Mesothelial cell of epicardium (in vitro differentiated cells): ENCODE measurements at places on chromosomes 4 and X.
A peak's percentile ranks its signal among the peaks of the same experiment; 100 is the strongest.

- no peak for DNase-seq
Measured at GRCh38 chr4:48939785-48940184, 33.2 kb upstream of the OCIAD2 start.

DNA sequence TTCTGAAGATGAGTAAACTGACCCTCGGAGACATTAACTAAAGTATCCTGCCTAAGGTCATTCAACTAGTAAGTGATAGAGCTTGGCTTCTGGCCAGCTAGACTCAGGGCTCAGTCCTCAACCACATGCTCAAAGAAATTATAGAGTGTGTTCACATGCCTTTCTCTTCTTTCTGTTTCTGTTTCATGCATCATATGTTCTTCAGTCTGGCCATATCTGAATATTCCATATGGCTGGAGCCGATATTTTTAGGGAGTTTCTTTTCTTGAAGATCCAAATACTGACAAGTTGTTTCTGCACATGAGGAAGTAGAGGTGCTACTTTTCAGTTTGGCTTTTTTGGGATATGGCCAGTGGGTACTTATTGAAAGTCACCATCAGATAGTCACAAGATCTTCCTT, 44.9 kb downstream of the MMRN1 start:
- DNase-seq = no peak

- no peak for DNase-seq
Measured at GRCh38 chr4:72112514-72113156, 80.8 kb downstream of the NPFFR2 start.

- no peak for DNase-seq
Measured at GRCh38 chr4:70544279-70544868, 26.0 kb downstream of the AMTN start.

DNA sequence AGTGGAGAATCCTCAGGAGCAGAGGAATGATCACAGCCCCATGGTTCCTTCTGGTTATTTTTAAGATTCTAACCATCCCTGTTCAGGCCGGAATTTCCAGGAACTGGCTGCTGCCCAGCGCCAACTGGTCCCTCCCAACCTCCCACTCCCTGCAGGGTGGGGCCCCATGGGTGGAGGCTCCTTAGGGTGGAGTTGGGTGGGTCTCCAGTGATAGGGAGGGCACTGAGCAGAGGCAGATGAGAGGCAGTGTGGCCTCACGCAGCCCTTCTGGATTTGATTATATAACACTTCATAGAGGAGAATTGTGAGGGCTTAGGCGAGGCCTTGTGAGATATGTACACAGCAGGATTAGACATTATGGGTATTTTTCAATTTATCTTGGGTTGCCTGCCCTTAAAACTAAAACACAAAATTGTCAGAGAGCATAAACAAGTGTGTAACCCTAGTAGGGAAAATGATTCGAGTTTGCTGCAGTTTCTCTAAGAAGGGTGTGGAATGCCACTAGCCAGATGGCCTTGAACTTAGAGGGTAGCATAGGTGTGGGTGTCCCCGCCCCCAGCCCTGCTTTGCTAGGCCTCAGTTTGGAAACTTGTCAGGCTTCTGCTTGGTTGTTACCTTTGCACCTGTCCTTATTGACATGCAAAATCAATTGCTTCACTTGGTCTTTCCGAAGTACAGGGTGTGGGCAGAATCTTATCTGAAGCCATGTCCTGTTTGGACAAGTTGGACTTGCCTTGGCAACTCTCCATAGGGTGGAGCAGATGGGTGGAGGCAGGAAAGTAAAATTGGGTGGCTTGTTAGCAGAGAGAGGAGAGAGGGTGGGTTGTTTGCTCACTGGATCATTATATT, 9.4 kb downstream of the KLF3 start:
- no peak for DNase-seq

DNA sequence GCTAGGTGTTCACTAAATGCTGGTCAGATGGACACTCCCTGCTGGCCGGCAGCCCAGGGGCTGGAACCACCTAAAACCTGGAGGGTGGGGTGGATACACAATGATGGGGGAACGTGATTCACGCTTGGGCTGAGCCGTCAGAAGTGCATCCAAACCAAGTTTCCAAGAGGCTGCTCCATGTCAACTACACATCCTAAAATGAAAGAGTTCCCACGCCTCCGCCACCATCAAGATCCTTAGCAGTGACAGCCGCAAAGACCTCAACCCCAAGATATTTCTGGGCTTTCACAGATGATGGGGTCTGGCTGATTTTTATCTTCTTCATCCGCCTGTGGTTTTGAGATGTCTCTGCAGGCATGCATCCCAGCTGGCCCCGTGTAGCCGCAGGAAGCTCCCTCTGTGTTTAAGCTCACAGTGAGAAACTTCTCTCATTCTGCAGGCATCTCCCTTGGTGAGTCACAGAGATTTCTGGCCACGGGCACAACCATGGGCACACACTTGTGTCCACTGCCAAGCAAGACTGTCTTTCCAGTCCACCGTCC, 84.4 kb downstream of the HTRA3 start:
- no peak for DNase-seq

- no peak for DNase-seq
Measured at GRCh38 chrX:119960625-119961024, 17.1 kb upstream of the NKAP start.

DNA sequence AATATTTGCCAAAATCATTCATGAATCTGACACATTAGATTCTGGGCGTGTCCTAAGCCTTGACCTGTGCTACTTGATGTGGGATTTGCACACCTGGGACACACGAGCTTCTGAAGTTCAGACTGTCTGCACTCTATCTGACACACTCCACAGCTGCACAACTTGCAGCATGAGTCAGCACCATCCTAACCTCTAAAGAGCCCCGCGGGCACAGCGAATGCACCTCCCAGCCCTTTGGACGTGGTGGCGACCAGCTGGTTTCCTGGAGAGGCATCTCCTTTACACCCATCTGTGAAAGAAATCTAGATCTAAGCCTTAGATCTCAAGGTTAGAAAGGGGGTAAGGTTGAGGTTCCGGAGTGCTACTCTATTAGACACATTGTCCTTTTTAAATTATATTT, 69.2 kb downstream of the SORBS2 start:
- DNase-seq = no peak

DNA sequence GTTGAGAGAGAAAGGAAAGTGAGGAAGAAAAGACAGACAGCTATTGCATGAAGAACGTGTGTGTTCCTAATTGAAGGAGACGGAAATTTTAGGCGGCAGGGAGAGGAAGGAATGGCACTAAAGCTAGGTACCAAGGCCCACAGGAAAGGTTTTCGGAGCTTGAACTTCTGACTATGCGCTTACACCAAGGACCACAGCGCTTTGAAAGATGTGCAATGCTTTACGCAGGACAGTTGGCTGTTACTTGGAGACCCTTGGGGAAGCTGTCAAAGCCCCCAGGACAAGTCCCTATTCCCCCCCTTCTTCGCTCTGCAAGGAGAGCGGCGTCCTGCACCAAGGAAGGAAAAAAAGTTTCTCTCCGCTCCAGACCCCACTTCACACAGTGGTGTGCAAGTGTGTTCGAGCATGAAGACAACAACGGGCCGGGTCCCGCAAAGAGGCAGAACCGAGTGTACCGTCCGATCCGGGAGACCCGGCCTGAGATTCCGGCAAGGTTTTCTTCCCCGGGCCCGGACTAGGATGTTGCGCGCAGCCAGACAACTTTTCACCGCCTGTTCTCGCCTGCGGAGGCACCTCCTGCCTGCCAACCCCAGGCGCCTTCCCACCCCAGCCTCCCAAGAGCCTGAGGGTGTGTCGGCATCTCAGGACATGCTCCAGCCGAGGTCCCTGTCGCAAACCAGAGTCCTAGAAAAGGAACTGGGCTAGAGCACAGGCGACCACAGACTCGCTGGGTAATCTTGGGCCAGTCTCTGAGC, 896 bp downstream of the KDR start:
- DNase-seq = peak; percentile 21

DNA sequence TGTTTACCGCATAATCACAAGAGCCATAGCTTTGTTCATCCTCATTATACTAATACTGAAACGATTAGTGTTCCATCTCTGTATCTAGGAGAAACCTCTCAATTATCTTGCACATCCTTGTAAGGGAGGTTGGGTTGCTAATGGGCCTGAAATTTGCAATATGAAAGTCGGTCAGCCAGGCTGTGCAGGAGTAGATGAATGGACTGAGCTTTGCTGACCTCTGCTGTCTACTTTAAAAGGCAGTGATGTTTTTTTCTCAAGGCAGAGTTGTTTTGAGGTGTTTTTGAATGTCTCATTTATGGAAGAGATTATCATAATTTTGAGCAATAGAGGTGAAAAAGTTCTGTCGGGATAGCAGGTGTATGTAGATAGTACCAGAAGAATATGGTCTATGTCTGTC, 47.9 kb upstream of the LINC00632 start:
- no peak for DNase-seq

DNA sequence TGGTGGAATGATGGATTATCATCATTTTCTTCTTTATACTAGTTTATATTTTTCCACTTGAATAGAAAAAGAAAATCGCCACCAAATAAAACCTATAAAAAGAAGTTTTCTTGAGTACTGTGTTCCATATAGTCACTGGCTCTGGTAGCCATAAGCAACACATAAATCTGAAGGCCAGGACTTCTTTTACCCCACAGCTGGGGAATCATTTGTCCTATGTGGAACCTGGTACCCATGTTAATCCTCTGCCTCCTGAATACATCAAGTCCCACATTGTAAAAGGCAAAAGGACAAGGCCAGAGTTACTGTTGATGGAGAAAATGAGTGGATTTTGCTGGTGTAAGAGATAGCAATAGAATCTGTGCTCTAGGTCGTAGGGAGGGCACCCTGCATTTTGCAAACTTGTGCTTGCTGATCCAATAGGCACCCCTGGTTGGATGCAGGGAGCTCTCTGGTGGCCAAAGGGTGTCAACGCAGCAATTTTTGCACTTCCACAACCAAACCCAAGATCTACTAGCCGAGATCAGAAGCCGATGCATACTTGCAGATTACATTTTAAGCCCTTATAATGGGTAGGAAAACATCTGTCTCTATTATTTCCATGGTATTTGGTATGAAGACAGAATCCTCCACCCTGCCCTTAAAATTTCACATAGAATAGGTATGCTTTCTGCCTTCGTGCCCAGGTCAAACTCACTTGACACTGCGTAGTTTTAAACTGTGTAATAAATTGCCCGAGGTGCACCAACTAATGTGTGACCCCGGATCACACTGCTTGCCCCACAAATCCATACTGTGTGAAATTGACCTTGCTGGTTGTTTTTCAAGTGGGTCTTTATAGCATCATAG, 146.2 kb upstream of the SCML1 start:
- DNase-seq = peak; percentile 61

GRCh38 chr4:147480891-147481576, at the start of gene EDNRA:
Gene EDNRA, plus strand, starts transcription at chr4:147481097. Its CDS starts 4,585 bp downstream, at chr4:147485682.
- peak; percentile 60 for DNase-seq

DNA sequence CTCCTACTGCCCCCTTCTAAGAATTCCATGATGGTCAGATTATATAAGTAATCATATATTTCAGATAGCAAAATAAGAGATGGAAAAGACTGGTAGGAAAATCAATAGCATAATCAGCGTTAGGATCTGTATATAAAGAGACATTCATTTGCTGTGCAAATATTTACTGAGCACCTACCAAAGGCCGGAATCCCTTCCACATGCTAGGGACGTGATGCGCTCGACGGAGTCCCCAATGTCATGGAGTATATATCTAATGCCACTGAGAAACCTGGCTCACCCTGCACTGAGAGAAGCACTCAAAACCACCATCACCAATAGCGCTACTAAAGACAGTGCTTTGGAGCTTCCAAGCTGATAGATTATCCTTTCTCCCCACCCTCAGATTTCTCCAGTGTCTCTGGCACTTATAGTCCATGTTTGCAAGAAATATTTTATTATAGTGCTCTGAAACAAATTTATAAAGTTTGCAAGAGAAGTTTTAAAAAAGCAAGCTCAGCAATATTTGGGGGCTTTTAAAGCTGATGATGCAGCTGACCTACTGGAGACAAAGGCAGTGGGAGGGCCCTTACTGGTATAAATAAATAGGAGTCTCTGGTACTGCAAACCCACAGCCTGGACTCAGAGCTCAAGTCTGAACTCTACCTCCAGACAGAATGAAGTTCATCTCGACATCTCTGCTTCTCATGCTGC, at the start of gene CXCL13:
CXCL13 (plus strand) TSS at position 611 of the 693 bp plus-strand sequence; CDS start at position 657, 46 bp downstream.
- DNase-seq = no peak

DNA sequence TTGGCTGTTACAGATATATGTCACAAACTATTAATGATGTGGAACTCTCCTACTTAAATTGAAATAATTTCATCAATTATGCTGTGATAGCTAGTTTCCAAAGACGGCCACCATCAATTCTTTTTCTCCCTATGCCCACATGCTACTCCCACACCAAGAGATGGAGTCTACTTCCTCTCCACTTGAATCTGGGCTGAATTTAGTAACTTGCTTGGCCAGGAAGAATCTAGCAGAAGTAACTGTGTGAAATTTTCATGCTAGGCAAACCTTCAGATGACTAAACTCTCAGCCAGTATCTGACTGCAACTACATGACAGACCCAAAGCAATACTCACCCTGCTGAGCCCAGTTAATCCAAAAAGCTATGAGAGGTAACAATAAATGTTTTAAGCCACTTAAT, 3.2 kb downstream of the SEPSECS start:
- no peak for DNase-seq

GRCh38 chrX:104351173-104351769, 96.5 kb upstream of the ESX1 start:
- no peak for DNase-seq

- no peak for DNase-seq
Measured at GRCh38 chr4:65724973-65725372, 54.7 kb upstream of the EPHA5 start.

- no peak for DNase-seq
Measured at GRCh38 chrX:630612-631496, at the start of gene SHOX. Gene SHOX, plus strand, starts transcription at chrX:630791. Its CDS starts 107 bp downstream, at chrX:630898.

DNA sequence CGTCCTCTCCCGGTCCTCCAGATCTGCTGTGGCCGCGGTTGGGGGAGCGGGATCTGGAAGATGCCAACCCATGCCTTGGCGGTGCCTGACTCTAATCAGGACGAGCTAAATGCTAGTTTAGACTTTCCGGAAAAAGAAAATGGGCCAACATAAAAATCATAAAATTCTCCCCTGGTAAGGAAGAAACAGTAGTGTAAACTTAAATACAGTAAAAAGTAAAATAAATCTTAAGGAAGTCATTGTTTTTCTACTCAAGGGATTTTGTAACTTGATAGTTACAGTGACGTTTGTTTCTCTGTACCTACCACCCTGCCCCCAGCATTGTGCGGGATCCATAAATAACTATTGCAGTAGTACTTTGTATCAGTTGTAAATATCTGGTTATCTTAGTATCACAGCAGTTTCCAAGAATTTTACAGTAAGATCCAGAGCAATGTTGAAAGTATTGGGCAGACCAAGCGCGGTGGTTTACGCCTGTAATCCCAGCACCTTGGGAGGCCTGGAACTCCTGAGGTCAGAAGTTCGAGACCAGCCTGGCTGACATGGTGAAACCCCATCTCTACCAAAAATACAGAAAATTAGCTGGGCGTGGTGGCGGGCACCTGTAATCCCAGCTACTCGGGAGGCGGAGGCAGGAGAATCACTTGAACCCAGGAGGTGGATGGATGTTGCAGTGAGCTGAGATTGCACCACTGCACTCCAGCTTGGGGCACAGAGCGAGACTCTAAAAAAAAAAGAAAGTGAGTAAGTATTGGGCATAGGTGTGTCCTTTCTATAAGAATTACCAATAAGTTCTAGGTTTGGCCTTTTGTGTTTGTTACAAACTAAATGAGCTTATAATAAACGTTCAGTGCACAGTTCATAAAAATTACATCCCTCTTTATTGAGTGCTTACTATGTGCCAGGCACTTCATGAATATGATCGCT, 1.0 kb upstream of the PLA2G12A start:
- no peak for DNase-seq

GRCh38 chr4:107366016-107366735, 330.1 kb upstream of the DKK2 start:
- no peak for DNase-seq
